Frontal cortex (tissue), 4 donors: ENCODE measurements at places on chromosomes 5 and 9.
A peak's percentile ranks its signal among the peaks of the same experiment; 100 is the strongest.

DNA sequence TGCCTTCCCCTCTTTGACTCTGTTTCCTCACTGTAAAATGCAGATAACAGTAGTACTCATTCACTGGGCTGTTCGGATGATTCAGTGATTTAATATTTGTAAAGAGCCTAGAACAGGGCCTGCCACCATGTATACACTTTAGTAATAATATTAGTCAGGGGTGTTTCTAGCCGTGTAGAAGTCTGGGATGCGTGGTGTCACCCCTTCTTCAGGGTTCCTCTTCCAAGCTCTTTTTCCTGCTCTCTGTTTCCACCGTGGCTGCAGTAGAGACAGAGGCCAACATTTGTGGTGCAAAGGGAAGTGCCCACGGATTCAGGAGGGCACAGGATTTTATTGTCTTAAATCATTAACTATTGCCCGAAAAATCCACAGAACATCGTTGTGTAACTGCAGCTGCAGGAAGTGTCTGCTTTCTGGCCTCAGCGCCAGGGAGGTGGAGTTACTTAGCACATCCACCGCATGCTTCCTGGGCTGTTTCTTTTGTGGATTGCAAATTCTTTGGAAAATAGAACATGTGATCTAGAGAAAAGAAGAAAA is 61.7 kb downstream of the TRIO start:
- DNase-seq: no peak

- DNase-seq: no peak
Observed at GRCh38 chr5:92805446-92805845, 775.6 kb downstream of the NR2F1-AS1 start.

DNA sequence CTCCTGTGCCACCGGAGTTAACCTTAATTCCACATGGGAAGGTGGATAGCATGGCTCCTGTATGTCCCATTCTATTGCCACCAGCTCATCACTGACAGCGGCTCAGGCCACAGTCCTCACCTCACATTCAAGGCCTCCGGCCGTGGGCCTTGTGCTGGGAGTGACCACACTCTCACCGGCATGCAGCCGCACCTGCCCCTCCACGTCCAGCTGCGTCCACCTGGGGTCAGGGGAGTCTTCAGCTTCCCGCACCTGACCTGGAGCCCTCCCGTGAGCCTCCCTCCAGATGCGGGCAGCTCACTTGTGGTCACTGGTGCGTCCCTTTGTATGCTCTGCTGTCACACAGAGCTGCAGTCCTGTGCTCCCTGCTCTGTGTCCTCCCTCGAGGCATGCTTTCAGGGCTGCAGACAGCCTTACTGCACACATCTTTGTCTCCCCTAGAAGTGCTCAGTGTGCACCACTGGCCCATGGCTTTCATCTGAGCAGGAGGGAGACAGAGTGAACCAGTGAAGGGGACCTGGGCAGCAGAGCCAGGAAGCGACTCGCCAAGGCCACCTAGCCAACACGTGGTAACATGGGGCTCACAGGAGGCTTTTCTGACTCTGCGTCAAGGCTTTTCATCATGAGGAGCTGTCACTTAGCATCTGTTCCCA is 210.1 kb downstream of the ERCC6L2 start:
- no peak for DNase-seq

- no peak for DNase-seq
Observed at GRCh38 chr5:98415663-98416062, 357.8 kb upstream of the RGMB start.

- no peak for DNase-seq
Observed at GRCh38 chr9:129990269-129991010, 52.5 kb downstream of the FNBP1 start.

DNA sequence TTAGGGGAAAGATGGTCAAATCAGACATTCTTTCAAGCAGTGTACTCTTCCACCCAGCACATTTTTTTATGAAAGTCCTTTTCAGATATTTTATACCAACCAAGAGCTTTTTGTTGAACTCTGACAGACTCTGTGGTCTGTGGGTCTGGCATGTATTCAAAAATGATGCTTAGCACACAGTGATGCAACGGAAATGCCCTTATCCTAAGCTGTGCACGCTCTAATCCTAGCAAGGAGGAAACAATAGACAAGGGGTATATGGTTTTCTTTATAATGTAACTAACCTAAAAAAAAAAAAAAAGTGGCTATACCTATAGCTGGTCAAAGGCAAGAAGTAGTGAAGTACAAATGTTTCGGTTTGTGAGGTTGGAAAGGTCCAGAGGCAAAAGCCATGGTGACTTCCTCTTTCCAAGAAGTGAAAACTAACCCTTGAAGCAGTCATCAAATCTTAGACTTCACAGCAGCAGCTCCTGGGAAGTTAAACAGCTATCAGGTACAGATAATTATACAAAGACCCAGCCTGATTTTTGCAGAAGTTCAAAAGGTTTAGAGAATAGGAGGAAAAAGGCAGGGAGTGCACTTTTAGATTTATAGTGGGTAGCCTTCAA is 82.5 kb downstream of the SEMA6A start:
- DNase-seq: no peak

DNA sequence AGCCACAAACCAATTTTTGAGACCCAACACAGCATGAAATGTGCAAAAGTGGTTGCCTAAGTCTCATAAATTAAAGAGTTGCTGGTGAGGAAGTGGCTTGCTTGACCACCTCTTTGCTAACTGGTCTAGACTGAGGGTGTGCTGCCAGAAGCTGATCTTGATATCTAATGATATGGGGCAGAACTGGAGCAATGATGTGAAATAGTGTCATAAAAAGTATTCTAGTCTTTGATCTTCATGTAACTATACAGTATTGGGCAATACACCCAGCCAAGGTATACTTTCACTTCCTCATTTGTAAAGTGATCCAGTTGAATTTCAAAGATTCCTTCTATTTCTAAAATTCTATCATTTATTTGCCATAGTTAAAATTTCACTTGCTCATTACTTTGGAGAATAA is 5.9 kb upstream of the YTHDC2 start:
- DNase-seq: no peak

DNA sequence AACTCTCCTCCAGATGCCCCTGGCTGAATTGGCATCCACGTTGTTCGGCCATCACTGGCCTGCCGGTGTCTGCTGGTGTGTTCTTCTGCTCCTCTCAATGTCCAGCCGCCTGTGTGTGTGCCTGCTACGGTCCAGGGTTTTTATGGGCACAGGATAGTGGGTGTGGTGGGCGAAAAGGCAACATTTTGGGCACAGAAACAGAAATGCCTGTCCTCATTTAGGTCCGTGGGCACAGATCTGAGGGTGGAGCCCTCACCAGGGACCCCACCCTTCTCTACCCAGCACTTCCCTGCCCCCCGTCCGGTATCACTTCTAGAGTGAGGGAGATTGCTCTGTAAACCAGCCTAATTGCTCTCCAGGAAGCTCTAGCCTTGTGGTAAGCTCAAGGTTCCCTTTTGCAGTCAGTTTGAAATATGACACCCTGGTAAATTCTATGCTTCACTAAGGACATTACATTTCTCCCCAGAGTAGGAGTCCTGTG is 410.1 kb downstream of the MAT2B start:
- DNase-seq: no peak

- DNase-seq: no peak
Observed at GRCh38 chr9:136254381-136255165, 9.0 kb upstream of the QSOX2 start.

DNA sequence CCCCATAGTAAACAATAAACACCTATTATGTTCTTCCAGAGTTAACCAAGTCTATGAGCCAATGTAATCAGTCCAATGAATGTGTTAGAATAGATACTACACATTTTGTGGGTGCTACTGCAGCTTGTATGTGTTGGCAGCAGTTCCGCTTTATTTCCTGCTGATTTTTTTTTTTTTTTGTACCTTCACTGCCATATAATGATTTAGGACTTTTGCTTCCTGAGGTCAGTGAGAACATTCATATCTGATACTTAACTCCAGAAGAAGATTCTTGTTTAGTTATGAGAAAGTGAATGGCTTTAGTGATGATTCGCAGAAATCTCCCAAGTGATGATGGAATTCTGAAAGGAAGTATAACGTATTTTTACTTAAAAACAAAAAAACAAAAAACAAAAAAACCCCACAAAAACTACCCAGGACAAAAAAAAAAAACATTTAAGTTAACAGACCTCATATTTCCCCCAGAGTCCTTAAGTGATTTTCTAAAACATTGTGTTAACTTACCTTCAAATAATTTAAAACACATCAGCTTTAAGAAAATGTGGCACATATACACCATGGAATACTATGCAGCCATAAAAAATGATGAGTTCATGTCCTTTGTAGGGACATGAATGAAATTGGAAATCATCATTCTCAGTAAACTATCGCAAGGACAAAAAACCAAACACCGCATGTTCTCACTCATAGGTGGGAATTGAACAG is 24.7 kb upstream of the LMNB1 start:
- no peak for DNase-seq

GRCh38 chr5:80343067-80343466 is 23.3 kb downstream of the SPZ1 start:
- DNase-seq: no peak

GRCh38 chr5:151126199-151126645 is 31.4 kb downstream of the ANXA6 start:
- DNase-seq: peak; percentile 29

DNA sequence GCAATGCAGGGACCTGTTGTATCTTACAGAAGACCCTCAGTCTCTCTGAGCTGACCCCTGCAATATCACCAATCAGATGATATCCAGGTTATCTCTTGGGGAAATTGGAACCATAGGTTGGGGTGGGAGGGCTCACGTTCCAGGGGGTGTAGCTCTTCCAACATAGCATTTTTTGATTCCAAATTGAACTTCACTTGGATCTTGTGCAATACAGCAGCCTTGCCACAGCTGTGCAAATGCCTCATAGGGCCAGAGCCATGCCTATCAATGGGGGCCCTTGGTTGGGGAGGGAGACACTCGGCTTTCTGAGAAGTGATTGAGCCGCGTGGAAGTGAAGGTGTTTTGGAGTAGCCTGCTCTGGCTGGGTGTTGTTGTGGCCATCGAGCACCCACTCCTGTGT is 117.2 kb upstream of the PITX1 start:
- DNase-seq: no peak

DNA sequence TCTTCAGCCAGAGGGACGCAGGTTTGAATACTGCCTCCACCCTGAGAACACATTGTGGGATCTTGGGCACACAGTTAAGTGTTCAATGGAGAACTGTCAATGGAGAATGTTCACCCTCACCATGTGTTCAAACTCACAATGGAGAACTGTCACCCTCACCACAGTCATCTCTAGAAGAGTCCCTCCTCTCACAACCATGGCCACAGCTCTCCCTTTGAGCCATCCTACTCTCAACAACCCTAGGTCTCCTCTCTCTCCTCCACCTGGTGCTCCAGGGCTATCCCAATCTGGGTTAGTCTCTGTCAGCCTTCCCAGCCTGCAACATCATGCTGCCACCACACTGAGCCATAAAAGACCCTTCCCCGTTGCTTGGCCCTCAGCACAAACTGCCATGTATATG is 36.3 kb upstream of the HAND1 start:
- DNase-seq: no peak

GRCh38 chr5:177440990-177441780 is 5.4 kb upstream of the PRR7 start:
- DNase-seq: no peak

DNA sequence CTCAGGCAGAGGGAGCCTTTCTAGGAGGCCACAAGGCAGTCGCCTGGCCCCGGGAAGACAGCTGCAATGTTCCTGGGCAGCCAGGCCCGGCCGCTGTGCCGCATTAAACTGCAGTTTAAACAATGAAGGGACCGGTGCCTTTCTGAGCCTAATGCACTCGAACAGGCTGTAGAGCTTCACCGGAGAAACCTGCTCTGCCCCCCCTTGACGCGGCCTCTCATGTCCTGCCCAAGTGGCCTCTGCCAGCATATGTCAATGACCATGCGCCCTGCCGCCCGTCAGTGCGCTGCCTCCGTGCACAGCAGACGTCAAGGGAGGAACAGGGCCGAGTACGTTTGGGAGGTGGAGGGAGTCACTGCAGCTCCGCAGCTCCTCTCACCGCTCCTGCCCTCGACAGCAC is 38.4 kb upstream of the BARHL1 start:
- DNase-seq: no peak

DNA sequence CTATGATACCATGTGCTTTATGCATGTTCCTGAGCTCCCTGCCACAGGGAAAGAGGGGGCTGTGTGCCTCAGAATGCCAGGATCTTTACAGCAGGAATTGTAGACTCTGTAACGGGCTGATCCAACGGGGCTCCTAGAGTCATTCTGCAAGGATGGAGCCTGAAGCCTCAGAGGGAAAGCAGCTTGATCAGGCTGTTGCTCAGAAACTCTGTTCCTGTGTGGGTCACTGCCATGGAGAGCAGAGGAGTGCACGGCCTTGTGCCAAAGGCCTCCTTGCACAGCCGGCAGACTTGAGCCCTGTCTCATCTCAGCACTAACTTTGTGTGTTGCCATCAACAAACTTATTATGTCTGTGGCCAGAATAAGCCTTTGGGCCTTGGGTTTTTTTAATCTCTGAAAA is 51.8 kb downstream of the AMBP start:
- DNase-seq: no peak

DNA sequence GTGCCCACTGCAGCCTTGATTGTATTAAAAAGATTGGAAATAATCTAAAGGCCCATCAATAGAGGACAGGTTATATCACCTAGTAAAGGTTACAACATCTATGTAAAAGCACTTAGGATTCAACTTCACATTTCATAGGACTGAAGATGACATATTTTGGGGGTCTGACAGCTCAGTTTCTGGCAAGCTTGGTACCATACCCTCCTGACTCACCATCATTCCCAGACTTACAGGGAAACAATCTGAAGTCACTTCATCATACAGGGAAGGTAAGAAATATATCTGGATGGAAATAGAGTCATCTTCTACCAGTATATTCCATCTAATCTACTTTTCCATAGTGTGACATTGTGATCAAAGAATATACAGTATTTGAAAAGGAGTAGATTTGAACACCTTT is 28.8 kb upstream of the DAB2 start:
- no peak for DNase-seq

DNA sequence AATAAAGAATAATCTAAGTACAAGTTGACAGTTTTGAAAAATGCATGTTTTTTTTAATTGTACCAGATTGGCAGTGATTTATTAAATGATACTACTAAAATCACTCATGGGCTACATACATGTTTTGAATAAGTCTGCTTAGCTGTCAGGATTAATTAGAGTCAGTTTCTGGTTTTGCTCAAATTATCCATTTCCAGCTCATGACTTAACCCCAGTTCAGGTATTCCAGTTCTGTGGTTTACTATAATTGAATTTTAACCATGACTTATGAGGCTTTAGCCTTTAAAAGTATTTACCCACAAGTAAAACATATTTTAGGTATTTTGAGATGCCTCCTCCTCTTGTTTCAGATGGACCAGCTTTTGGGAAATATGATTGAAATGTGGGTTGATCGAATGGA is 17.8 kb upstream of the LRRC70 start:
- no peak for DNase-seq
